ENCODE measurements at places on chromosomes 1 and 21.

DNA sequence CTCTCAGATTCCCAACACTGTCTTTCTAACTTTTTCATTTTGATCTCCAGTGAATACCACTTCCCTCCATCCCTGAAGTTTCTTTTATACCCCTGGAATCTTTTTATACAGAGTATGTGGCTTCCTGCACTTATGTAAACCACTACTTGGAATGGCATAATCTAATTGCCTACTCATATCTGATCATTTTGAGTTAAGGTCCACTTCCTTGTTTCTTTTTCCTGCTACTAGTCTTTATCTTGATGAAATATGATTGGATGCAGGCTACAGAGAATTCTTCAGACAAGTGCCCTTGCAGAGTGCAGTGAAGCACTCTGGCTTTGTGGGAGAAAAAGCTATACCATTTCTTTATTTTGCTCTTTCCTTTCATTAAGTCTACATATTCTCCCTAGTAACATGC, 325.3 kb upstream of the ADAMTS5 start:
- DNase-seq, result no peak

DNA sequence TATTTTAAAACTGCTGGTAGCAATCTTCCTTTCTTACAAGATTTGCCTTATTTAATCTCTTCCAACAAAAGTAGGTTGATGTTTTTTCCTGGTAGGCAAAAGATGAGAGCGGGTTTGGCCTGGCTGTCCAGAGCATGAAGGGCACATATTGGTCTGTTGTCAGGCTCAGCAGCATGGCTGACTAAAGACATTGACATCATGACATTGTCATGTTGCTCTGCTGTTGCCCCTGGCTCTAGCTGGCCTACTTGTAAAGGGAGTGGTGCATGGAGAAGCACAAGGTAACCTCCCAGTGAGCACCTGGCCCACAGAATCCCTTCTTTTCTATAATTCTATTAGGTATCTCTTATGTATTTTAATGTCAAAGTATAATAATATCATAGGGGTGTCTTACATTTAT, 23.6 kb downstream of the GNPAT start:
- no peak for DNase-seq

GRCh38 chr1:16237343-16237830, 404 bp upstream of the CPLANE2 start:
- no peak for DNase-seq

- no peak for DNase-seq
These were observed 32.3 kb downstream of the TENT5C start for GRCh38 chr1:117638141-117638540.
